ENCODE measurements at places on chromosomes 7 and 10.

- DNase-seq = no peak
These were observed 82.2 kb downstream of the MDFIC start for GRCh38 chr7:115004121-115004520.

DNA sequence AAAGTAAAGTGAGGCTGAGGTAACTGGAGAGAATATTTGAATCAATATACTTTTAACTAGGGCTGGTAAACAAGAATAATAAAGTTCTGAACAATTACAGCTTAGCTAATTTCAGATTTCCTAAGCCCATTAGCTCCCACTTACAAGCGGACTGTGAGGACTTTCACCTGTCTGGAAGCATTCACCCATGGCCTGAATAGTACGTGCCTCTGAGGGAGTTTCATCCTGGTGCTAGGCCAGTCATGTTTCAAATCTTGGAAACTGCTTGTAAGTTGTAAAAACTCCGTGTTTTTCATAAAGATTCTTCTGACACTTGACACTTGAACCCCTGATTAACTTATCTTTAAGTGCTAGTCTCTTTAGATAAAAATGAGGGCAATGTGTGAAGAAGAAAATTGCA is 975.2 kb upstream of the GHITM start:
- DNase-seq = no peak

GRCh38 chr10:102615361-102615760 is 28.9 kb upstream of the TRIM8 start:
- DNase-seq = no peak

GRCh38 chr7:90552521-90552920 is 43.6 kb upstream of the CDK14 start:
- DNase-seq = no peak

GRCh38 chr10:132498562-132499366 is 38.8 kb upstream of the INPP5A start:
- no peak for DNase-seq

- DNase-seq = no peak
These were observed 19.1 kb upstream of the OPALIN start for GRCh38 chr10:96377816-96378294.

GRCh38 chr10:4888236-4888635 is 62.2 kb downstream of the AKR1E2 start:
- DNase-seq = no peak

DNA sequence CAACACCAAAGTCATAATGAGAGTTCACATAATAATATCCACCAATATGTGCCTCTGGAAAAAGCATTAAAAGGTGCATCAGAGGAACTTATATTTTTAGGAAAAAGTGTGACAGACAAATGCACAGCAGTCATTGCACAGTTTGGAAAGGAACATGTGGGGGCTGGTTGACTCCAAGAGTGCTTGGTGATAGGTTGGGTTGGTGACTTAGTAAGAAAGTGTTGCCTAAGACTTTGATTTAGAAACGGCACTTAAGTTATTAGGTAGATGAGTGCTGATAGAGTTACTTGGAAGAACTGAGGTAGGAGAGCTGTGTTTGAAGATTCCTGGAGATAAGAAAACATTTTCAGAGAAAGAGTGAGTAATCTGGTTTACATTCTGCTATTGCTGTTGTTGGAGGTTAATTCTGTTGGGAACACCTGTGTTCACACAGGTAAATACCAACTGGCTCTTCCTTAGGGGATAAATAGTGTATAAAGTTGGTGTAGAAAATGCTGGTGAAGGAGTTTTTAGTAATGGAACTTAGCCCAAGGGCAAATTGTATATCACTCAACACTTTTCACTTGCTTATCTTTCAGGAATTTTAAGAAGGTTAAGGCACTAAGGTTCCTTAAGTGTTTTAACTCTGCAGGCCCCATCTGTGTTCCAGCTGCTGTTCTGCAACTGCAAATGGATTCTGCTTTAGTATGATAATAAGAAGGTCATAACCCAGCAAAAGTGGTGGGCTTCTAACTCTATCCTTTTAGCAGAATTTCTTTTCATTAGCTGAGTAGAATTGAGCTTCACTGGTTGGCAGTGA is 196.1 kb downstream of the NSUN6 start:
- DNase-seq = no peak

GRCh38 chr10:52780391-52781155 is 8.0 kb upstream of the MBL2 start:
- no peak for DNase-seq

DNA sequence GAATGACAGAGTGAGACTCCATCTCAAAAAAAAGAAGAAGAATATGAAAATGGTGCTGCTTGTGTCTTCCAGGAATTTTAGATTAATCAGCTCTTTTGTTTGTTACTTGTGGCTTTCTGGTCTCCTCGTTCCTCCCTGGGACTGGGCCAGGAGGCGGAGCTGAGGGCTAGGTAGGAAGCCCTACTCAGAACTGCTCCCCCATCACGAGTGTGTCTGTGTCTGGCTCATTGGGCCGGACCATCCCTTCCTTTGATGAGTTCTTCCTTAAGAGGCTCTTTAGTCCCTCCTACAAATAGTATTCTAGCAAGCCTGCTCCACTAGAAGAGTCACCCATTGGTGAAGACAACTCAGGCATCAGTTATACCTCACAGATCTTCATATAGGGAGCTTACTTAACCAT is 56.8 kb upstream of the YAE1 start:
- no peak for DNase-seq

- DNase-seq = no peak
These were observed 455.0 kb downstream of the GFRA1 start for GRCh38 chr10:115818012-115818411.

- DNase-seq = no peak
These were observed 82.3 kb upstream of the ADRB1 start for GRCh38 chr10:113961182-113962031.

GRCh38 chr10:126448091-126448490 is 59.8 kb upstream of the ADAM12 start:
- DNase-seq = no peak

GRCh38 chr10:64174666-64175255 is 653.6 kb downstream of the REEP3 start:
- DNase-seq = no peak

DNA sequence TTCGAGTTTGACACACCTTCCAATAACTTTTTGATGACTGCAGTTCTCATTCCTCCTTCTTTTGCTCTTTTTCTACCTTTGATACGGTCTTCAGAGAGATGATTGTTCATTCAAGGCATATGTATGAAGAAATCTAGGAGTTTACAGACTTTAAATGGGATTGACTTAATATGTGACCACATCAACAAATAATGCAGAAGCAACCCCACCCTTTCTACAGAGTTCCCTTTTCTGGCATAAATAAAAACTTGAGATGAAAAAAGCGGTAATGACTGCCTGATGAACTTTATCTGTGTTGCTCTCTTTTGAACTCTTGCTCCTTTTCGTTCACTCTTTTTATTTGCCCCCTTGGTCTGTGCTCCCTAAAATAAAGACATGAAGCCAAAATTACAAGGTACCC is 161.7 kb downstream of the C7orf25 start:
- no peak for DNase-seq

DNA sequence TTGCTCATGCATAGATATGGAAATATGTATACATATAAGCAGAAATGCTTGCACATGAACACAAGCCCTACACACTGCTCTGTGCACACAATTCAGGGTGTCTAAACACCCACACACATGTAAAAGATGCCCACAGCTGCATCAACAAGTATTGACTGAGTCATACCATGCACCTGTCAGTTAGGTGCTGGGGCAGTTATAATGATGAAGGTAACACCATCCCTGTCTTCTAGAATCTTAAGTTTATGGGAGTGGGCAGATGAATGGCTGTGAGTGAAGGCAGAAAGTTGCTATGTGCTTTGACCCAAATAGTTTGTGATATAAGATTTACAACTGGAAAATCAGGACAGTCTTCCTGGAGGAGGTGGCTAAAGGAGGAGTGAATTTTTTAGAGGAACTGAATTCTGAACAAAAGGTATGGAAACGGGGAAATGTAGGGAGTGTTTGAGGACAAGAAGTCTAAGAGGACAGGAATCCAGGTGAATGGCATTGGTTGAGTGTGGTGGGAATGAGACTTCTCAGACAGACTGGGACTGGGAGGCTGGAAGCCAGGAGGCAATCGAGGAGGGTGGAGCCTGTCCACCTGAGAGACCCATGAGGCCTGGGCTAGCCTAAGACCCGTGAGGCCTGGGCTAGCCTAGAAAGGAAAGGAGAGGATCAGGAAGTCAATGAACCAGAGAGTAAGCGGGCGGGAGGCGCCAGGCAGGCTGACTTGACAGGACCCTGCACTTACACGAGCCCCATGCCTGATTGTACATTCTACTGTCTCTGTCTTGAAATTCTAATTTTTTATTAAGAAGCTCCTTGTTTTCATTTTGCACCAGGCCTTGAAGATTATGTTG is 20.7 kb downstream of the POLL start:
- no peak for DNase-seq

DNA sequence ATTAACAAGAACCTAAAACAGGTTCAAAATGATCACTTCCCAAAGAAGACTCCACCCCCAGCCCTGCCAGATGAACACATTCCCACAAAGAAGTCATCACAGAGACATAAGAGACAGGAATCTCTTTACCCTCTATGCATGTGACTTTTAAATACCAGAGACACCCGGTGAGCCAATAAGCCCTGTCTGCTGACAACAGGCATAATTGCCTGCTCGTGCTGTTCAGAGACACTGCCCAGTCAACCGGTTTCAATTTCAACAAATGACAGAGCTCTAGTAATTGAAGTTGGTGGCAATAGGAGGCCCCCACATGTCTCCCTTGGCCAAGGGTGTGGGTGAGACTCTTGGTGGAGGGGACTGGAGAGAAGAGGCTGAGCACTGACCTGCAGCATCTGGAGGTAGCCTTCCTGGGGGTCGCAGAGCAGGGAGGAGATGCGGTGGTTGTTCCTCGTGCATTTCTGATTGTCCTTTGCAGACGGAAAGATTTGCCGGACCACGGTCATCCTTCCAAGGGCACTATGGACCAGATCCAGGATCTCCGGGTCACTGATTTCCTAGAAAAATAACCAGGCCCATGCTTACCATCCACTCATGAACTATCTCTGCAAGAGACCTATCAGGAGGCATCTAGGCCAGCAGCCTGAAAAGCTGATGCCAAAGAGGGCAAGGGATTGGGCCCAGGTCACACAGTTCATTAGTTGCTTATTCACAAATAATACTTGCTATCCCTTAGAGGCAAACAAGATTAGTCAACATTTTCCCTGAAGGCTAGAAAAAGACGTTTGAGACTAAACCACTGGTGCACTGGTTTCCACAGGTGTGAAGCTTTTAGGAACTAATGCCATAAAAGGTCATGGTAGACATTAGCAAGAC is 497.7 kb downstream of the GRID1 start:
- no peak for DNase-seq

GRCh38 chr10:11208243-11208642 is 190.6 kb downstream of the CELF2 start:
- DNase-seq = no peak

DNA sequence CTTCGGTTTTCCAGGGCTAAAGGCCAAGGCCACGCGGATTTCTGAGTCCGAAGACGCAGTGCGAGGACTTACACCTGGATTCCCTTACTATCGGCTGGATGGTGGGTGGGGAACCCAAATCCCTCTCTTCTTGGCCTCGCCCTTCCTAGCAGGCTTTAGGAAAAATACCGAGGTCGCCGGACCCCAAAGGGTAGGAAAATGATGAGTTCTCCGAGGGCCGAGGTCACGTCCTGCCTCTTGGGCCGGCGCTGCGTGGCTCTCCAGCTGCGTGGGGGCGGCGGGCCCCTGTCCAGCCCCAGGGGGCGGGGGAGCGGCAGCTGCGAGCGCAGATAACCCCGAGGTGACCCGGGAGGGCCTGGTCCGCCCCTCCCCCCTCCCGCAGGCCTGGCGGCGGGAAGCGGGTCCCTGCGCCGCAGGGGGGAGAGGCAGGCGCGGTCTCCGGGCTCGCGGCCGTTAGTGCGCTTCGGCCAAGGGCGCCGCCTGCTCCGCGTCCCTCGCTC is 805 bp upstream of the HMX3 start:
- no peak for DNase-seq

DNA sequence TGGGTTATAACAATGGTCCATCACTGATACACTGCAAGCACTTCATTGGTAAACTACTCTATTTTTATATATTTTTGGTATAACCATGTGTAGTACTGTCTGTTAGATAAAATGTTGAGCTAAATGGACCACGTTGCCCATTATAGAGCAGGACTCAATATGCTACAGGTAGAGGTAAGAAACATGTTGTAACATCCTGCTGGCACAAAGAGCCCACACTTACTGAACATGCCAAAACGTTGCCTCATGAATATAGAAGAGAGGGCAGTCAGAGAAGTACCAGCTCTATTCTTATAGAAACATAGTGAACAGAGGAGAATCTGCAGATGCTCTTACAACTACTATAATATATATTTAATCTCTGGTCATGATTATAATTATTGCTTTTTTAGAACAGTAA is 18.4 kb upstream of the MET start:
- DNase-seq = no peak

DNA sequence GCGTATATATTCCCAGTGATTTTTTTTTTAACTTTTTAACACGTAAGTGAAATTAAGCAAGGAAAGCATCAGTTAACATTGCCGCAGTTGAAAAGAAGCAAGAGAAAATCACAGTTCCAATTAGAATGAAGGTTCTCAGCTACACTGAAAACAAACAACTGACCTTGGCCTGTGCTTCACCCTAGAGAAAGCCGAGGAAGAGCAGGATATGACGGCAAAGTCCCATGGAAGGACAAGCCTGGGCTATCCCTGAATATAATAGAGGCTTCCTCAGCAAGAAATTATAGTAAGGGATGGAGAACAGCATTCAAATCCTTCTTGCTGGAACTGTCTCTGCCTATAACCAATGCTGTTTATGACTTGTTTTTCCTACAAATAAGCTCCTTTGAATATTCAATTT is 83.0 kb upstream of the INHBA start:
- DNase-seq = no peak
